Smooth muscle cell of trachea (primary cell): ENCODE measurements at places on chromosomes 2 and 18. TPM values are rescaled to one million over a fixed set of nuclear protein-coding genes. Genes with fewer than 3 reads are reported as not detected.

DCDC2C gene
- not detected in 2 replicates for total RNA-seq

PFN4 gene
- 0.44 and 0.83 TPM in 2 replicates for total RNA-seq

TMEM182 gene
- total RNA-seq: 1.3 and 2.0 TPM in 2 replicates

SPATA3 gene
- not detected in 2 replicates for total RNA-seq

ELOA2 gene
- not detected in 2 replicates for total RNA-seq

ZSWIM2 gene
- total RNA-seq: under 0.01 TPM in 1 of 2 replicates, not detected in the other

CYP27A1 gene
- 19.1 and 53.1 TPM in 2 replicates for total RNA-seq

C1QL2 gene
- not detected in 2 replicates for total RNA-seq

EVX2 gene
- total RNA-seq: not detected in 2 replicates

NCOA1 gene
- 15.4 and 16.6 TPM in 2 replicates for total RNA-seq

POU3F3 gene
- not detected in 2 replicates for total RNA-seq

DHRS9 gene
- total RNA-seq: not detected in 2 replicates

CRYBA2 gene
- total RNA-seq: not detected in 2 replicates

RFX8 gene
- 9.1 and 36.7 TPM in 2 replicates for total RNA-seq

SPEG gene
- total RNA-seq: 11.3 and 21.7 TPM in 2 replicates

DYTN gene
- total RNA-seq: not detected in 2 replicates

NHEJ1 gene
- total RNA-seq: 21.1 and 28.3 TPM in 2 replicates

PARD6G gene
- total RNA-seq: 0.73 and 5.8 TPM in 2 replicates

SIX3 gene
- not detected in 2 replicates for total RNA-seq

WBP1 gene
- 36.4 and 87.2 TPM in 2 replicates for total RNA-seq

FAM124B gene
- total RNA-seq: 0.44 TPM in 1 of 2 replicates, not detected in the other
